ENCODE measurements at places on chromosomes 1 and 21.

GRCh38 chr1:203492748-203493130 is 1.2 kb upstream of the OPTC start:
- DNase-seq: no peak

DNA sequence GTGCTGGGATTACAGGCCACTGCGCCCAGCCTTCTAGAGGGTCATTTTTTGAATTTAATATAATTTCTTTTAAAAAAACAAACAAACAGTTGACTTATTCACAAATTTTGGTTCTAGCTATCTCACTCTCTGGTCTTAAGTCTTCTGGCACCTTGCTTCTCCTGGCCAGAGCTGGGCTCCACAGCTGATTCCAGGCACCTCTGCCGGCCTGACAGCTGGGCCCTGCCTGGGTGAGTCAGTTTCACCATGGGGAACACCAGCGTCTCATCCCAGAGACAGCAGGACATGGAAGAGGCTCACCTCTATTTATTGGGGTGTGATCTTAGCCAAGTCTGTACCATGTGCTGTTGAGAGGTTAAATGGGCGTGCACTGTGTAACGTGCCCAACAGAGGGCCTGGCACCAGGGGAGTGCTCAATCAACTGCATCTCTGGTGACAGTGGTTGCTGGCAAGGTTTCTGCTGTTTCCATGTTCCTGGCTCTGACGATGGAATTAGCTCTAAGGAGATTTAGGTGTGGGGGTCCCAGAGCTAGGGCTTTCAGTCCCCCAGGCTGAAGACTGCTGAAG is 956 bp downstream of the CPLANE2 start:
- DNase-seq: peak; percentile 24

GRCh38 chr1:206843626-206844025 is 21.8 kb upstream of the IL20 start:
- no peak for DNase-seq

DNA sequence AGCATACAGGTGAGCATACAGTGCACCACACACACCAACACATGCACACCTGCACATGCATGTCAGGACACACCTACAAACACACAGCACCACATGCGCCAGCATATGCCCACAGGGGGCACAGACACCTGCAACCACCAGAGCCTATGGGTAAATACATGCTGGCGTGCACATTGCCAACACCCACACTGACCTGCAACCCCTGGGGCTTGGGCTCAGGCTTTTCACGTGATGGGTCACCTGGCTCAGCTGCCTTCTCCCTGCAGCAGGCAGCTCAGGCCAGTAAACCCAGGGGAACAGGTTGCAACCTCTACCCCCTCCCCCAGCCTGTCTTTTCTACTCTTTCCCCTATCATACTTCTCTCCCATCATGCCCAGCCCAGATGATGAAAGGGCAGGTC is 8.1 kb downstream of the CD247 start:
- no peak for DNase-seq

- DNase-seq: no peak
These were observed 159.0 kb upstream of the COL6A1 start for GRCh38 chr21:45822429-45823099.

GRCh38 chr1:207035877-207036551 is 3.5 kb upstream of the C1orf116 start:
- DNase-seq: no peak

DNA sequence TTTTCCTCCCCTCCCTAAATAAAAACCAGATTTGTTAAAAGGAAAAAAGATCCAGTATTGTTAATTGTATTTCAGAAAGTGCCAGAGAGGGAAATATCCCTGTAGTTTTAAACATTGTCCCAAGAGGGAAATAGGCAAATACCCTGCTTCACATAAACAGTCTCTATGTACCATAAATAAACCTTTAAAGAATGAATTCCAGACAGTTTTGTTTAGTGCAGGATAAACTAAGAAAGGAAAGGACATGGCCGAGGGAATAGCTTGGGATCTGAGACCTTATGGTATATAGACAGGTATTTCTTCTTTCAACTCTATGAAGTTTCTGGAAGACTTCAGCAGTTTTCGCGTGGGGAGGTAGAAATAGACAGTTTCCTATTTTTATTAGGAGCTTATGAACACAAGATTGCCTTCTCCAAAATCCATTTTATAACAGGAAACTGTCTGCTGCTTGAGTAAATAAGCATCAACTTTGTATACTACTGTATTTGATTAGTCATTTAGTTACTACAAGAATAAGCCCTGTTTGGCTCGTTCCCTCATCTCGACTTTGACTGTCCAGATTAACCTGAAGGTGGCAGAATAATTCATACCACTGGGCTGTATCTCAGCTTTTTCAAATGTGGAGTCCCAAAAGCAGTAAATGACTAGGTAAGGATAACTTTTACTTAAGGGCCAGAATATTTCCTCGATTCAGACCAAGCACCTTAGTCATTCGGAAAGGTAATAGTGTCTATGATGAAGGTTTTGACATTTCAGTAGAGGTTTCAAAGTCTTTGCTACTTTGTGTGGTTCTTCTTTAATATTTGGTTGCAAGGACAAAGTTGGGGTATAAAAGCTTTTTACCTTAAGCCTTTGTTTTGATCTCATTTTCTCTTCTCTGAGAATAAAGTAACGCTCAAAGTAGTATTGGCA is 177.5 kb downstream of the VPS13D start:
- DNase-seq: no peak

DNA sequence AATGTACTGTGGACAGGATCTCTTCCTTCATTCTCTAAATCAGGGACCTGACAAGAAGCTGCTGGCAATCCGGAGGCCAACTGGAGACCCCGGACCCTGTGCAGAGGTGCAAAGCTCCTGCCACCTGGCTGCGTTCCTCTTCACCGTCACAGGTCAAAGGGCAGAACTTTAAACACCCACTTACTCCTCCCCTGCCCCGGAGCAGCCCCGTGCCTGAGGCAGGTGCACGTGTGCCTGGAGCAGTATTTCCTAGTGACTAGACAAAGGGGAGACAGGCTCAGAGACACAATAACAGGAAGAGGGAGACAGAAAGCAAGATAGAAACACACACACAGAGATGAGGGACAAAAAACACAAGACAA is 6.6 kb upstream of the PIGC start:
- DNase-seq: no peak

DNA sequence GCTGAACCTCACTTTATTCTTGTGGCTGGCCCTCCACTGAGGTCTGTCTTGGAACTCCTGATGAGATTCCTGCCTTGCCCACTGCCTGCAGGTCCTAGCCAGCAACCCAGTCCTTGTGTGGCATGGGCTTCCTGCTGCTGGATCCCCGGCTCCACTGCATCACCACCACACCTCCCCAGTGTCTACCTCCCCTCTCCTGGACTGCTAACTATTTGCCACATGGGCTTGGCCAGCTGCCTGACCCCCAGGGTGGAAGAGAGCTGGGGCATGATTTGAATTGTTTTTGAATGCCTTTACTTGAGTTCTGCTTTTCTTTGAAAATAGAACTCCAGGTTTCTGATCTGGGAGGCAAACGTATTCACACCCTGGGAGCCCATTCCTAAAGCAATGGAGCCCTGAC is 41.2 kb downstream of the SPAG17 start:
- DNase-seq: no peak

DNA sequence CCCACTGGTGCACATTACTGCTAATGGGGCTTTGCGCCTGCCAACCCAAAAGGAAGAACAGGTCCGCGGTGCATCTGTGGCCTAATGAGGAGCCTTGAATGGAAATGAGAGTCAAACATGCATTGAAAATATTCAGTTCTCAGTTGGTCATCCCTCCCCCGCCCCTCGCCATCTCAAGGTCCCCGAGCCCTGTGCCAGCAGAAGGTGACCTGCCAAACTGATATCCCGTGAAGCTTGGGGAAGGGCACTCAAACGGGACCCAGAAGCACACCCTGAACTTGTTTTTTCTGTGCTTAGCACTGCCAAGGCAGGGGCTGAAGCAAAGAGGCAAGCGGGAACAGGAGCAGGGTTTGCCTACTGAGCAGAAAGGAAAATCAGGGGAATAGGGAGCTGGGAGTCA is 67.9 kb upstream of the ZNF648 start:
- DNase-seq: no peak

DNA sequence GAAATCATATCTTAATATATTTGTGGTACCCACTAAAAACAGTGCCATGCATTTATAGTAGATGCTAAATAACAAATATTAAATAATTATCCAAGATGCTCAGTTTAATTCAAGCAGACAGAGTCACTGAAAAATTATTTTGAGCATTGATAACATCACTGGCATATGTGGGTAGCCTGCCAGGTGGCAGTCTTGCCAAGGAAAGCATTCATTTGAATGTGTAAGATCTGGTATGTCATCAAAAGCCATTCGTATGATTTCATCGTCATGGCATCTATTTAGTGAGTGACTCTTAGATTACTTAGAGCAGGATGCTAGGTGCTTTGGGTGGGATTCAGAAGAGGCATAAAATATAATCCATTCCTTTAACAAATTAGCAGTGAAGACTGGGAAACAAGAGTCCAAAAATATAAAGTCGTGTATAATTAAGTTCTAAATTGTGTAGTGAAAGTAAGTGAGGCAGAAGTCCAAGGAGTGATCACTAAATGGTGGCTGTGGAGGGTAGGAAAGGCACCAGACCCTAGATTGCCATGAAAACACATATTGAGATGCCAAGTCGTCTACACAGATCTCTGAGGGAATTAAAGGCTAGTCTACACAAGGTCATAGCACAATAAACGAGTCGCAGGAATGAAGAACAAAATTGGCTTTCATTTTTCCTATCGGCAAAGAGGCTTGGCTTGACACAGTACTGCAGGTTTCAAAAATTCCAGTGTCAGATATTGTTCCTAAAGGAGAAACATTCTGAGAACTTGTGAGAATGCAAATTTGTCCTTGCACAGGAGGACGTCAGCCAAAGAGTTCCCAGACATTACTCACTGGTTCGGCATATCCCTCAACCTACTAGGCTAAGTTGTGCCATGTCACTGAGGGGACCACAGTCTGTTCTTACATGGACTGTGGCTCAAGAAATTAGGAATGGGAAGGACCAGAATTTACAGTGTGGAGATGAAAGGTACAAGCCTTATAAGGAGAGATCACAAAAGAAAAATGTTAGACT is 130.8 kb downstream of the LYPLAL1 start:
- DNase-seq: no peak

DNA sequence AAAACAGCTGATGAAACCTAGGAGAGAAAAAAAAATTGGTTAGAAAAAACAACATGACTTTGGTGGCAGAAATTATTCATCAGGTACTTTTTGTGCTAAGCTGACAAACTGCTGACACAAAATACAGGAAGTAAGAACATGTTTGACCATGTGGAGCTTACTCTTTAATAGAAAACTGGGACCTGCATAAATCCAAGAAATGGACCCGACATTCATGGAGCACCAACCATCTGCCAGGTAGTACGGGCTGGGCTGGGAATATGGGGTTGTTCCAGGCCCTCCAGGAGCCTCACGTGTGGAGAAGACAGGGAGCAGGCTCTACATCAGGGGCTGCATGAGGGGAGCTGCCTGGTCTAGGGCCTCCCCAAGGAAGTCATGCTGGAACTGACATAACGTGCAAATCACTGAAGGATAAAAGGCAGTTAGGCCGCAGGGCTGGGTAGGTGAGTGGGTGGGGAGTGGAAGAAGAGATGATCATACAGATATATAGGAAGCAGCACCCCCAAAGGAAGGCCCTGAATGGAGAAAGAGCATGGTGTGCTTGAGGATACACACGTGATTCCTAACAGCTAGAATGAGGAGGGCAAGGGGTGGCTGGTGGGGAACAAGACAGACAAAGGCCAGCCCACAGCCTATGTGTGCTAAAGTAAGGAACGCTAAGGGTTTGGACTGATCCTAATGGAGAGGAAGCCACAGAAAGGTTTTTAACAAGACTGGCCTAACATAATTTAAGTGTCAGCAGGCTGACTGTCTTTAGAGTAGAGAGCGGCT is 26.1 kb downstream of the CD58 start:
- DNase-seq: no peak

Data from activated T-cell treated with anti-CD3 and anti-CD28 coated beads for 24 hours (primary cell).